HuH-7.5 (cell line): ENCODE measurements at places on chromosomes 11 and 22.

DNA sequence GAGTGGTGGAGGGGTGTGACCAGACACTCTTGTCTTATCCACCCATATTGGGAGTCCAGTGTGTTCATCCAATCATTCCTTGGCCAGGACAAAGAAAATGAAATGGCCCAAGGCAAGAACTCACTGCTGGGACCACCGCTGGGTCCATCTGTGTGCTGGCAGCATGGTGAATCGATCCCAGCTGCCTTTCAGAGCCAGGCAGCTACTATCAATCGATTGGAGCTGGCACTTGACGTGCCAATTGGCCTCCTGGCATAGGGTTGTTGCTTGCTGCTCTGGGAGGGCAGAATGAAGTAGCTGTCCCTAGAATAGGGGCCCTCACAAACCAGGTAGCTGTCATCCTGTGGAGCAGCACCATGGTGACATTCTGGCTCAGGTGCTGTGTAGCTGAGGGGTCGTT, 1.4 kb upstream of the ARVCF start:
- DNase-seq: no peak

DNA sequence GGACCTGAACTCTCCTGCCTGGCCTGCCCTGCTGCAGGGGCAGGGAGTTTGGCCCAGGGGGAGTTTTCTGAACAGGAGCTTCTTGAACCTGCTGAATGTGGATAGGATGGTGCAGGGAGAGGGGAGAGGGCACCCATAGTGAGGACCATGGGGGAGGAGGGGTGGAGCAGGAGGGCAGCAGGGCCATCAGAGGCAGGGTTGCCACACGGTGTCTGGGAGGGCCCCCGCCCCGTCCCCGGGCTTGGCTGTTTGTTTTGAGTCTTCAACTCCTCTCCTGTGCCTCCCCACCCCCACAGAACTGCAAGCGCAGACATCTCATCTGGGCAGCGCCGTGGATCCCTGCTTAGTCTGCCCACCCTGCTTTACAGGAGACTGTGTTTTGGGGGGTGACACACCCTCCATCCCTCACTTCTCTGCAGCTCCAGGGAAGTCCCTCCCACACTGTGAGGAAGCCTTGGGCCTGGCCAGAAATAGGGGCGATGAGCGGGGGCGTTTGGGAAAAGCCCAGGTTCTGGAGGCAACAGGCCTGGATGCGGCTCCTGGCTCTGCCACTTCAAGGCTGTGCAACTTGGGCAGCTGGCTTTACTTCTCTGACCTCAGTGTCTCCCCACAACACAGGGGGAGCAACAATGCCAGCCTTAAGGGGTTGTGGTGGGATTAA, 14.4 kb downstream of the NFAM1 start:
- no peak for DNase-seq

DNA sequence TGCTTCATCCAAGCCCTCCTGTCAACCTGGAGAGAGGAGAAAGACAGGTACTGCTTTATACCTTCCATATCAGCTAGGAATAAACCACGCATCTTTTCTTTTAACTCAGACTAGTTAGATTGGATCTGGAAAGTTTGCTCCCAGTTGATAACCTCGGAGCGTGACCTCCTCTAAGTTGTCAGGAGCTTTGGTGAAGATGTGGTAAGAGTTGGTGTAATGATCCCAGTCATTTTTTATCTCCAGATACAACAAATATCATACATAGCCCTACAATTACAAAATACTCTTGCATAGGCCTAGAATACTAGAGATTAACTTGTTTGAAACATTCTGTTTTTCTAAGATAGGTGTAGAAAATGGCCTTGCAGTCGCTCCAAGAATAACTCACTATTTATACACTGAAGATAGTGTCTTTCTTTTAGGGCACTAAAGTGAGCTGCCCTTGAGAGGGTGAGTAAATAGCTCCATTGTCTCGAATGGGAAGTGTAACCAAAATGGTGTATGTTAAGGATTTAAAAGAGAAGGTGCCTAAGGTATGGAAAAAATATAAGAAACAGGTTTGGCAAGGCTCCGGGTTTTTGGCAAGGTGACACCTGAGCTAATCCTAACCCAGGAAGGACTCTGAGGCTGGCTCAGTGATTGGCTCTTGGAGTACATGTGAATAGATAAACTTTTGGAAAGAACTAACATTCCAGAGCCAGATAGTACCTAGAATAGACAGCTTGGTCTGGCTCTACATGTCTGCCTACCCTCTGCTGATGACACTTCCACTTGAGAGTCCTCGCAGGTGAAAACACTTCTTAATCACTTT, 59.4 kb downstream of the GLYATL1 start:
- DNase-seq: no peak

DNA sequence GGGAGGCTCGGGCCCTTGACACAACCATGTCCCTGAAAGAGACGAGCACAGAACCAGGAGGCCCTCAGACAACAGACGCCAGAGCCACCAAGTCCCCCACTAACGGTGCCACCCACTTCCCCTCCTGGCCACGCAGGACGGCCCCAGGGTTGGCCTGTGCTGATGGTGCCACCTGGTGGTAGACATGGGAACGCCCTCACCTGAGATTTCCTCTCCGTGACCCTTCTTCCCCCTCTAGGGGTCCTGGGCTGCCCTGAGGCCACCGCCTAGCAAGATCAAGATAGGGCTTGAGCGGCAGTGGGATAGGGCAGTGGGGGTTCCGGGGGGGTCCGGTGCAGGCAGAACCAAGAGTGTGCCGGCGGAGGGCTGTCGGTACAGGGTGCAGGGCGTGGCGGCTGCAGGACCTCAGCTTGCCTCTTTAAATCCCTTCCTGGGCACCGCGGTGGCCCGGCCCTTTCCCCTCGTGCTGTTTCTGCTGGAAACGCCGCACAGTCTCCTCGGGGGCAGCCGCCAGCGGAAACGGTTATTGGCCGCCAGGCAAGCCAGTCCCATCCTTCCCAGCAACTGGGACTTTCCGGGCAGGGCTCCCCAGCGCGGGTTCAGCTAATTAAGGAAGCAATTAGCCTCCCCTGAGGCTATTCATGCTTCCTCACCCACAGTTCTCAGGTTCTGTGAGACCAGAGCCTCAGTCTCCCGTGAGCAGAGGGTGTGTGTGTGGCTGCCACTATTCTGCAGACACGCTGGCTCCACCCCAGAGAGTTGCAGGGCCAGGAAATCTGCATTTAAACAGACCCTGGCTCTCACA, 5.5 kb upstream of the NFAM1 start:
- peak; percentile 74 for DNase-seq

GRCh38 chr11:2778630-2779498, 79.1 kb upstream of the KCNQ1OT1 start:
- peak; percentile 62 for DNase-seq

DNA sequence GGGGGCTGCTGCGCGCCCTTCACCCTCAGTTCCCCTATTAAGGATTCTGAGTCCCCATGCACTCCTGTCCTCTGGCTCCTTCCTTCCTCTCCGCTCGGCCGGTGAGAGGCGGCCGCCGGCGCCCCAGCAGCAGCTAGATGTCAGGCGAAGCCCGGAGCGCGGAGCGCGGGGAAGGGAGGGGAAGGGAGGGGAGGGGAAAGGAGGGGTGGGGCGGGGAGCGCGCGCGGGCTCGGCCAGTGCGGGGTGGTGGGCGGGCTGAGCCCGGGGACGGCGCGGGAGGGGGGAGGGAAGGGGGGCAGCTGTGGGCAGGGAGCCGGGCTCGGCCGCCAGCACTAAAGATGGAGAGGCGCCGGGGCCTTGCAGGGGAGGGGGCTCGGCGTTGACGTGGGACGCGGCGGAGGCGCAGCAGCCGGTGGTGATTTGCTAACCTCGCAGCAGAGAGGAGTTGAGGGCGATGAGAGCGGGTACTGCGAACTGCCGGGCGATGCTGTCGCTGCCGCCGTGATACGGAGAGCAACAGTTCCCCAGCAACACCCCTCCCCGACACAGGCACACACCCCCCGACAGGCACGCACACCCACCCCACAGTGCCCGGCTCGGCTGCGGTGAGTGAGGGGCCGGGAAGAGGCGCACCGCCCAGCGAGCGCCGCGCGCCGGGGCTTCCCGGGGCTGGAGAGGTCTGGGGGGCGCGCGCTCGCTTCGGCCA, at the start of gene ZBTB16:
Gene ZBTB16 (plus strand): TSS at position 434 of the 706 bp plus-strand sequence. CDS start 3,590 bp downstream, outside the sequence.
- DNase-seq: no peak

DNA sequence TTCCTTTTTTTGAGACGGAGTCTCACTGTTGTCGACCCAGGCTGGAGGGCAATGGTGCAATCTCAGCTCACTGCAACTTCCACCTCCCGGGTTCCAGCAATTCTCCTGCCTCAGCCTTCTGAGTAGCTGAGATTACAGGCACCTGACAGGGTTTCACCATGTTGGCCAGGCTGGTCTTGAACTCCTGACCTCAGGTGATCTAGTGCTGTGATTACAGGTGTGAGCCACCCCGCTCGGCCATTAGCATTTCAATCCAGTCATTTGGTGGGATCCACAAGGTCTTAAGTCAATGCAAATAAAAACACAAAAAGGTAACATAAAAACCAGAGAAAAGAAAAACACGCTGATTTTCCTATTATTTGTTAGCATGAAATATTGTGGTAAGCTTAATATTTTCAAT, 1227.2 kb upstream of the TENM4 start:
- no peak for DNase-seq

- DNase-seq: no peak
Observed at GRCh38 chr11:127791844-127792243, 791.3 kb upstream of the KIRREL3 start.

- DNase-seq: no peak
Observed at GRCh38 chr22:19689408-19689807, 24.9 kb upstream of the SEPTIN5 start.

- DNase-seq: no peak
Observed at GRCh38 chr11:73158356-73159051, 16.4 kb upstream of the FCHSD2 start.

- DNase-seq: no peak
Observed at GRCh38 chr11:129278586-129279319, 86.6 kb upstream of the ARHGAP32 start.

GRCh38 chr11:78230161-78230877, 41.6 kb downstream of the USP35 start:
- no peak for DNase-seq

DNA sequence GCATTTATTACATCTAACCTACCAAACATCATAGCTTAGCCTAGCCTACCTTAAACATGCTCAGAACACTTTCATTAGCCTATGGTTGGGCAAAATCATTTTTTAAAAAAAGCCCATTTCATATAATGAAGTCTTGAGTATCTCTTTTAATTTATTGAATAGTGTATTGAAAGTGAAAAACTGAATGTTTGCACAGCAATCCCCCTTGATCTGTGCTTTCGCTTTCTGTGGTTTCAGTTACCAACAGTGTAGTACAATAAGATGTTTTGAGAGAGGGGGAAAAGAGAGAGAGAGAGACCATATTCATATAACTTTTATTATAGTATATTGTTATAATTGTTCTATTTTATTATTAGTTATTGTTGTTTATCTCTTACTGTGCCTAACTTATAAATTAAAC, 8.4 kb upstream of the MAP6 start:
- no peak for DNase-seq

DNA sequence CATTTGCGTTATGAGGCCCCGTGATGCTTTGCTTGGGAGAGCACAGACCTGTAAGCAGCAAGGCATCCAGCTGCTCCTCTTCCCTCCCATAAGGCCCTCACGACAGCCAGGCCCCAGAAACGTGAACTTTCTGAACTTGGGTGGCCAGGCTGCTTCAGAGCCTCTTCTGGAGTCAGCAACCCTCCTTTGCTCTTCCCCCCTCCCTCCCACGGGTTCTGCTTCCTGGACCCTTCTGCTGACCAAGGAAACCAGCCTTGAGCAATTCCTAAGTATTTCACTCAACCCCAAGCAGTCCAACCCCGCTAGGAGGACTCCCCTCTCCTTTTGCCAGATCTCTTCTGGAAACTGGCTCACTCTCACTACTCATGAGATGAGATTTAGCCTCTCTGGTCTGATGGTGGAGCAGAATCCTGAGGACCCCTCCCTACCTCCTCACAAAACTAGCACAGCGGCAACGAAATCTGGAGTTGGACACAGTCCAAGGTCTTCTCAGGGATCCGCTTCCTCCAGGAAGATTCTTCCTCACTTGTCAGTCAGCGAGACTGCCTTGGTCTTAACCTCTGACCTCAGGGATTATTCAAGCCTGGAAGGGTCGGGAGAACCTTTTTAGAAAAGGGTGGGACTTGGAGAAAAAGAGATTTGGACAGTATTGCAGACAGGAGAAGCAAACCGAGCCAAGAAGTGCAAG, 86.2 kb downstream of the UBASH3B start:
- no peak for DNase-seq

DNA sequence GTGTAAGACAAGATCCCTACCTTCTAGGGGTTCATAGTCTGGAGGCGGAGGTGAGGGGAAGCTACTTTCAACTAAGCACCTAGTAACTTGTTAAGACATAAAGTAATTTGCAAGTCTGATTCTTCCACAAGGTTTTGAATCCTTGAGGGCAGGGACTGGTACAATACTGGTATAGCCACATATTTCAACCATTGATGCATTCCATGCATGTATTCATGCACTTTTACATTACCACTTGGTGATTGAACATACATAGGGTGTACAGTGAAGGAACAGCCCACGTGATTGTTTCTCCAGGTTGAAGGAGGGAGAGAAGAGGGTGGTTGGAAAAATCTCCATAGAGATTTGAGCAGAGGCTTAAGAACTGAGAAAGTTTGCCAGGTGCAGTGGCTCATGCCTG, 62.0 kb upstream of the PAX6 start:
- DNase-seq: no peak

DNA sequence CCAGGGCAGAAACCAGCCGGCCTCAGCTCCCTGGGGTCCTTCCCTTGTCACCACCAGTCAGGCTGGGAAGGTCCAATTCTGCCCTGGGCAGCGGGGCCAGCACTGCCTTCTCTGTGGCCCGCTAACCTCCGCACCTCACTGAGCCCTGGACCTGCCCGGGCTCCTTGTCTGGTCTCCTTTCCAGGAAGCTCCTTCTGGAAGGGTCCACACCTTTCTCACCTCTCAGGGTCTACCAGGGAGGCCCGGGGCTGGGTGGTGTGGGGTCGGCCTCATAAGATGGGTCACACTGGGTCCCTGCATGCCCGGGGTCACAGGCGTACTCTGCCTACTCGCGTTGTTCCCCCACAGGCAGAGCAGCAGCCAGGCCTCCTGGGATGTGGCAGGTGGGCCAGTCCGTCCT, 69.0 kb downstream of the WNT7B start:
- DNase-seq: no peak

GRCh38 chr22:39664485-39665200, 94.1 kb downstream of the CACNA1I start:
- DNase-seq: no peak

GRCh38 chr11:66243782-66244535, 24.5 kb upstream of the RAB1B start:
- DNase-seq: no peak

DNA sequence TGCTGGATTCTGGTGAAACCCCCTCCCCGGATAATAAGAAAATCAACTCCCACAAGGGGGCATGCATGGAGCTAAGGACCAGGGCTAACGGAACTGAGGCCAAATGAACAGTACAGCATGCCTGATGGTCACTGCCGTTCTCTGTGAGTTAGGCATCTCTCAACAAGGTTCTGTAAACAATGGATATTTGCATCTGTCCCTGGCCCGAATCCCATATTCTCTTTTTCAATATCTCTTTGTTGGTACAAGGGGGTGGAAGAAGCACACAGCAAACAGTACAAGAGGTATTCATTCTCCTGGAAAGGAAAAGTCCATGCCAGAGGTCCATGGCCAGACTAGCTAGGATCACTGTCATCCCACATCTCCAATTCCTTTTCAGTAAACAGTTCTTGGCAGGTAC, 32.2 kb upstream of the APOA1 start:
- no peak for DNase-seq

- no peak for DNase-seq
Observed at GRCh38 chr22:45638197-45638596, 33.4 kb upstream of the ATXN10 start.

GRCh38 chr22:47621253-47621652, 858.8 kb downstream of the TBC1D22A start:
- no peak for DNase-seq

- no peak for DNase-seq
Observed at GRCh38 chr11:94790661-94791180, 22.6 kb downstream of the AMOTL1 start.

GRCh38 chr22:35065183-35065582, 775 bp upstream of the ISX start:
- DNase-seq: no peak
